ENCODE measurements at places on chromosomes 2 and 18. TPM values are rescaled to one million over a fixed set of nuclear protein-coding genes. Genes with fewer than 3 reads are reported as not detected.

- DNase-seq, result no peak
- no peaks in the 10 kb centered on the region for H3K4me1 ChIP-seq
- H3K36me3 ChIP-seq, result peaks cover 16% of the 10 kb centered on the region
- no peak overlapping the region for H3K4me3 ChIP-seq
- no peak overlapping the region for H3K27ac ChIP-seq
- no peaks in the 10 kb centered on the region for H3K27me3 ChIP-seq
Measured at GRCh38 chr2:145411493-145411892, 891.6 kb upstream of the ZEB2 start.

DNA sequence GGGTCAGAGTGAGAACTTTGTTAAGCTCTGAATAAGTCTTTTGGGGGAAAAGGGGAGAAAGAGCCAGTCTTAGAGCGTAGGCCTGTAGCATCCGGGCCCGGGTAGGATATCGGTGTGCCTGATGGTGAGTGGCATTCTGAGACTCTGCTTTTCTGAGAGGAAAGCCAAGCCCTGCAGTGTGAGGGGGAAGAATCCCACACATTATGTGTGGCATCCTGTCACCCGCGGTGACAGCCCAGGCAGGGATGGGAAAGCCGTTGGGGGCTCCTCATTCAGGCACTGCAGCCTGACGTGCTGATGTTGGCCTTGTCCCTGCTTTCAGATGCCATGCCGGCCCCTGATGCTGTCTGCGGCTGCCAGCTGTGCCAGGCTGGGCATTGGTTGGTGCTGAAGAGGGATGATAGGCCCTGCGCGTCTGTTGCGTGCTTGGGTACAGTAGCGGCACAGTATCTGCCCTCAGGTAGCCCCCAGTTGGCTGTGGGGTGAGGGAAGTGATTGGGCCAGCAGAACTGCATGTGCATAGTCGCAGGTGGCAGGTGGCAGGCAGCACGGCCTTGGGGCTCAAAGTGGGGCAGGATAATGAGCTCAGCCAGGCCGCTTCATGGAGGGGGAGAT lies 37.6 kb downstream of the GLI2 start:
- no peak overlapping the region for H3K4me3 ChIP-seq
- no peaks in the 10 kb centered on the region for H3K27me3 ChIP-seq
- no peak for DNase-seq
- no peak overlapping the region for H3K27ac ChIP-seq
- peaks cover 40% of the 10 kb centered on the region for H3K4me1 ChIP-seq

DNA sequence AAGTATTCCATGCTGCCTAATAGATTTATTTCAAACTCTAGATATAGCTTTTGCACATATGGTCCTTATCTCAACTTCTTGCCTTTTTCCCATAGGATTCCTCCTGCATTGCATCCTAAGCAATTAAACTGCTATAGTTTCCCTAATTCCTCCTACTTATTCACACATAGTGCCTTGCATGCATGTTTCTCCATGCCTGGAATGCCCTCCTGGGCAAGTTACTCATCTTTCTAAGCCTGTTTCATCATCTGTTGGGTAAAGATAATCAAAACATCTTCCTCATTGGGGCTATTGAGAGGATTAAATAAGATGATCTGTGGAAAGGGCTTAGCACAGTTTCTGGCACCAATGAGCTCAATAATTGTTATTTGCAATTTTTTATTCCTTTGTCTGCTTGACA lies 726.5 kb downstream of the SLC4A3 start:
- no peak overlapping the region for H3K27ac ChIP-seq
- no peak for DNase-seq
- peaks cover 2% of the 10 kb centered on the region for H3K27me3 ChIP-seq
- no peaks in the 10 kb centered on the region for H3K36me3 ChIP-seq
- H3K4me3 ChIP-seq, result no peak overlapping the region
- H3K4me1 ChIP-seq, result no peaks in the 10 kb centered on the region

GRCh38 chr2:81194176-81194575 lies 889.6 kb upstream of the LRRTM1 start:
- no peaks in the 10 kb centered on the region for H3K4me1 ChIP-seq
- H3K4me3 ChIP-seq, result no peak overlapping the region
- no peak overlapping the region for H3K27ac ChIP-seq

DNA sequence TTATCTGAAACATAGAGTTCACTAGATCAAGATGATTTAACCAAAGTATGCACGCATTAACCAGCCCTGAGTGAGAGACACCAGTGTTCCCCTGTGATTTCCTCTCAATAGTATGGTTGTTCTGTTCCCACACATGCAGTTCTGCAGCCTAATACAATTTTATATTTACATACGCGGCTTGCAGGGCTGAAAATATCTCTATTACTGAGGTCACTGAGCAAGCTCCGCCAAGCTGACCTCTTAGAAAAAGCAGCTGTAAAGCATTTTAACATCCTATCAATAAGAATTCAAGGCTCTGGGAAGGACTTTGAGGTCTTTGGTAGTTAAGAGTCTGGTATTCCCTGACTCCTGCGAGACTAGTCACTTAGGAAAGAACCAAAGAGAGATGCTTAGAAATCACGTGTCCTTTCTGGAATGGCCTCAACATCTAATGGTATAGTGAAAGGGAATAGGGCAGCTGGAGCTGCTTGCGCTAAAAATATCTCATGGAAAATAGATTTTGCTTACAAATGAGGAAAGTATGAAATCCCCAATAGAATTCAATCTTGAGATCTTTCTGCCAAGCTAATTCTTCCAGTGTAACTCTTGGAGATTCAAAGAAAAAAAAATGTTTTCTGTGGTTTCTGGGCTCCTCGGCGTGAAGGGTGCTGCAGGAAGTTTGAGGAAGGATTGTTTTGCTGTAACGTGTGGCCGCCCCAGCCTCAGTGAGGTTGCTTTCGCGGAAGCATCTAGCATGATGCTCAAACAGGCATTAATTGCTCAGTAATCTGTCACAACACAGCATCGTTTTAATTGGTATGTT lies 59.2 kb downstream of the DOCK10 start:
- H3K27me3 ChIP-seq, result no peaks in the 10 kb centered on the region
- peak overlapping the region; percentile 88 for H3K4me3 ChIP-seq
- peak overlapping the region; percentile 94 for H3K27ac ChIP-seq
- no peak for DNase-seq
- H3K4me1 ChIP-seq, result peaks cover 51% of the 10 kb centered on the region

- peaks cover 17% of the 10 kb centered on the region for H3K4me1 ChIP-seq
- no peaks in the 10 kb centered on the region for H3K36me3 ChIP-seq
- DNase-seq, result no peak
- no peak overlapping the region for H3K4me3 ChIP-seq
- H3K27ac ChIP-seq, result no peak overlapping the region
Measured at GRCh38 chr2:64470071-64470470, 16.1 kb downstream of the LGALSL start.

DNA sequence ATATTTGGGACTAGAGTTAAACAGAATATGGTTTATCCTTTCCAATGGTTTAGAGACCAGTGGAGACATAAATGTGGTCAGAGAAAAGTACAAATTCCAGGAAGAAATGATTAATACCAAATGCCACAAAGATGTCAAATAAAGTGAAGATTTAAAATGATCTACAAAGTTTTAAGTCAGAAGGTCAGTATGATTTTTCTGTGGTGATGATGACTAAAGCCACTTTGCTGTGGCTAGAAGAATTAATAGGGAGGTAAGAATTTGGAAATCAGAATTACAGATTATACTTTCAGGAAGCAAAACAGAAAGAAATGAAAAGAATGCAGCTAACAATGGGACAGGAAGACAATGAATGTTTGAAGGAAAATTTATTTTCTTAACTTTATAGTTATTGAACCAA lies 91.5 kb upstream of the CDH7 start:
- no peaks in the 10 kb centered on the region for H3K27me3 ChIP-seq
- no peaks in the 10 kb centered on the region for H3K36me3 ChIP-seq
- no peak for DNase-seq
- H3K4me3 ChIP-seq, result no peak overlapping the region
- peaks cover 7% of the 10 kb centered on the region for H3K4me1 ChIP-seq

DNA sequence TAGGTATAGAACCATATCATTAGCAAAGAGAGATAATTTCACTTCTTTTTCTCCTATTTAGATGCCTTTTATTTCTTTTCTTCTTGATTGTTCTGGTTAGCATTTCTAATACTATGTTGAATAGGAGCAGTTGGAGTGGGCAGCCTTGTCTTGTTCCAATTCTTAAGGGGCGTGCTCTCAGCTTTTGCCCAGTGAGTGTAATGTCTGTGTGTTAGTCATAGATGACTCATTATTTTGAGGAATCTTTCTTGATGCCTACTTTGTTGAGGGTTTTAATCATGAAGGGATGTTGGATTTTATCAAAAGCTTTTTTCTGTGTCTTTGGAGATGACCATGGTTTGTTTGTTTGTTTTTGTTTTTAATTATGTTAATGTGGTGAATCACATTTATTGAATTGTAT lies 1453.1 kb upstream of the SLC39A10 start:
- no peaks in the 10 kb centered on the region for H3K36me3 ChIP-seq
- no peaks in the 10 kb centered on the region for H3K4me1 ChIP-seq
- no peak overlapping the region for H3K27ac ChIP-seq
- no peak overlapping the region for H3K4me3 ChIP-seq

DNA sequence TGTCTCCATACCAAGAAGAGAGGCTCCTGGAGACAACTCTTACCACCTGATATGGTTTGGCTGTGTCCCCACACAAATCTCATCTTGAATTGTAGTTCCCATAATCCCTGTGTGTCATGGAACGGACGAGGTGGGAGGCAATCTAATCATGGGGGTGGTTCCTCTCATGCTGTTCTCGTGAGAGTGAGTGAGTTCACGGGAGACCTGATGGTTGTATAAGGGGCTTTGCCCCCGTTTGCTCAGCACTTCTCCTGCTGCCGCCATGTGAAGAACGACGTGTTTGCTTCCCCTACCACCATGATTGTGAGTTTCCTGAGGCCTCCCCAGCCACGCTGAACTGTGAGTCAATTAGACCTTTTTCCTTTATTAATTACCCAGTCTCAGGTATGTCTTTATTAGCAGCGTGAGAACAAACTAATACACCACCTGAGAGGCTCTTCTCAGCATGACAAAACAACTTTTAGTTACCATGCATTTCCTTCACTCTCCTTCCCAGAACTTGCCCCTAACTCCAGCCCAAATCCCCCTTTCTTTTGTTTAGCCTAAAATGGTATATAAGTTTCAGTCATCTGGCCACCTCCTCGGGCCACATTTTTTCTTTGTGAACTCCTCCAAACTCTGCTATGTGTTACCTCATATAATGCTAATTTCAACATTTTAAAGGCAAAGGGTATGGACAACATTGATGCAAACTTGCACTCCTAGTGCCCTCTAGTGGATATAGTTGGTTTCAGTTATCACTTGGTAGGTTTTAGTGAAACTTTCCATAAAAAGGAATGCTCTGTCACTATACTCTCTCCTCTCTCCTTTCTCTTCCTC lies 58.6 kb upstream of the SLC25A52 start:
- no peak overlapping the region for H3K27ac ChIP-seq
- no peaks in the 10 kb centered on the region for H3K27me3 ChIP-seq
- no peak overlapping the region for H3K4me3 ChIP-seq
- peaks cover 7% of the 10 kb centered on the region for H3K4me1 ChIP-seq

Gene LYG2
- total RNA-seq, result not detected

Gene TEKT4
- not detected for total RNA-seq

DNA sequence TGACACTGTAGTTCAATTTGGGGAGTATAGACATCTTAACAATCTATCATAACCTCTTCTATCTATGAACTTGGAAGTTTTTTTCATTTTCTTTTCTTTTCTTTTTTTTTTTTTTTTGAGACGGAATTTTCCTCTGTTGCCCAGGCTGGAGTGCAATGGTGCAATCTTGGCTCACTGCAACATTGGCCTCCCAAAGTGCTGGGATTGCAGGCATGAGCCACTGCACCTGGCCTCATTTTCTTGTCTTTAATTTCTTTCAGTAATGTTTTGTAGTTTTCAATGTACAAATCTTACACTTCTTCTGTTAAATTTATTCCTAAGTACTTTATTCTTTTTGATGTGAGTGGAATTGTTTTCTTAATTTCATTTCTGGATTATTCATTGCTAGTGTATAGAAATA lies 14.6 kb downstream of the ASAP2 start:
- no peaks in the 10 kb centered on the region for H3K27me3 ChIP-seq
- H3K4me1 ChIP-seq, result peaks cover 30% of the 10 kb centered on the region
- no peak overlapping the region for H3K27ac ChIP-seq
- H3K36me3 ChIP-seq, result peaks cover 20% of the 10 kb centered on the region

DNA sequence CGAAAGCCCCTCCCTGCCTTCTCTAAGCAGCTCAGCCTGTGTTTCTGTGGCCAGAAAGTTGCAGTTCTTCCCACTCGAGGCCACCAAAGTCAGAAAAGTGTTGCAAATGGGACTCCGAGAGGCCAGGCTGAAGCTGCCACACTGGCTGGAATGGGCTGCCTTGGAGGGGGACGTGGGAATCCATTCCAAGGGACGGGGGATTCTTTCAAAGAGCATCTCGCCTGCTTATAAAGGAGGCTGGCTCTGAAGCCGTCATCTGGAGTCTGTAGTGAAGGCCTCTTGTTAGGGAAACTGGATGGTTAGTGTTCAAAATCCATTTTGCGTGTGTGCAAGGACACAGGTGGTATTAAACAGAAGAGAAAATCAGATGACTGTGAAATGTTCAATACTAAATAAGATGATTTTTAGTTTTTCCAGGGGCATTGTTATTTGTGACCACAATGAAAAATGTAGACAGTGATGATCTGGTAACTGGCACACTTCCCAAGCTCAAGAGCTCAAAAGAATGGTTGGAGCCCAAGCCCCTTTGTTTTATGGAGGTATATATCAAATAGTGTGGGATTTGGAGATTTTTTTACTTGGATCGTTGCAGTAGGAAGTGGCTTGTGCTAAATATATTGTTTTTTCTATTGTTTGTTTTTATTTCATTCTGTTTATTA lies 782 bp downstream of the FAM228B start:
- peaks cover 3% of the 10 kb centered on the region for H3K36me3 ChIP-seq
- H3K27ac ChIP-seq, result peak overlapping the region; percentile 82
- no peaks in the 10 kb centered on the region for H3K27me3 ChIP-seq
- DNase-seq, result no peak
- peak overlapping the region; percentile 90 for H3K4me3 ChIP-seq
- peaks cover 35% of the 10 kb centered on the region for H3K4me1 ChIP-seq

DNA sequence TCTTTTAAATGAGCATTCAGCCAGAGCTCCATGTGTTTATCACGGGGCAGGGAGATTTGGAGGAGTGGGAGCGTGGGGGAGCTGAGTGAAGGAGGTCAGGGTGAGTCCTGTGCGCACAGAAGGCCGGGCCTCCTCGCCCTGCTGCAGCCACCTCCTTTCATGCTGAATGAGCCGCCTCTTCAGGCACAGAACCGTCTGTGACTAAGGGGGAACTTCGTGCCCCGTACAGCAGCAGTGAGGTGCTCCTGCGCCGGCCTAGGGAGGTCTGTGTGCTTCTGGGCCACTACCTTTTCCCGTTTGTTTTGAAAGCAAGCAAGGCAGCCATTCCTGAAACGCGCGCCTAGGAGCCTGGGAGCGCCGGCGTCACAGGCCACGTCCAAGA lies 27.1 kb upstream of the ZNF516 start:
- no peaks in the 10 kb centered on the region for H3K27me3 ChIP-seq
- no peaks in the 10 kb centered on the region for H3K36me3 ChIP-seq
- H3K4me1 ChIP-seq, result peaks cover 72% of the 10 kb centered on the region
- DNase-seq, result peak; percentile 42
- H3K27ac ChIP-seq, result peak overlapping the region; percentile 39
- peak overlapping the region; percentile 21 for H3K4me3 ChIP-seq

- peaks cover 28% of the 10 kb centered on the region for H3K36me3 ChIP-seq
- no peaks in the 10 kb centered on the region for H3K27me3 ChIP-seq
- peak overlapping the region; percentile 86 for H3K27ac ChIP-seq
- H3K4me3 ChIP-seq, result peak overlapping the region; percentile 95
Measured at GRCh38 chr2:88690591-88691338, 708 bp upstream of the RPIA start.

Gene COL5A2
- total RNA-seq, result 62.6 TPM

Gene GREB1L
- total RNA-seq, result 80.5 TPM

Measured in neural crest cell (in vitro differentiated cells).